BJ (cell line): ENCODE measurements at places on chromosomes 11 and 22. TPM values are rescaled to one million over a fixed set of nuclear protein-coding genes. Genes with fewer than 3 reads are reported as not detected.

DNA sequence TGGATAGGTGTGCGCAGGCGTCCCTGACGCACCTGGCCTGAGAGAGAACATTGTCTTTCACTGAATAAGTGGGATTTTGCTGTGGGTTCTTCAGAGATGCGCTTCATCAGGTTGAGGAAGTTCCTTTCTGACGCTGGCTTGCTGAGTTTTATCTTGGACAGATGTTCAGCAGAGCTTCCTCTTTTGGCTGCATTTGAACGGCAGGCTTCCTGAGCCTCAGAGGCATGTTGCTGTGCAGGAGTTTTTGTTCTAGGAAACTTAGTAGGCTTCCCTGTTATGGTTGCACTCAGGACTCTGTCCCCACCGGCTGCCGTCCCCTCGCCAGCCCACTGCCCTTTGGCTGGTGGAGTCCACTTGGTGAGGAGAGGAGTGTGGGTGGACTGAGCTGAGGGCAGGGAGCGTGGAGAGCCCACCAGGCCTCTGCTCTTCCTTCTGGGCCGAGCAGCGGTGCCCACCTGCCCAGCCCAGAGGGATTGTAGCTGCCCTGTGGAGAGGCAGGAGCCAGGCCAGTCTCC is 17.2 kb downstream of the FRMD8 start:
- DNase-seq: no peak

DNA sequence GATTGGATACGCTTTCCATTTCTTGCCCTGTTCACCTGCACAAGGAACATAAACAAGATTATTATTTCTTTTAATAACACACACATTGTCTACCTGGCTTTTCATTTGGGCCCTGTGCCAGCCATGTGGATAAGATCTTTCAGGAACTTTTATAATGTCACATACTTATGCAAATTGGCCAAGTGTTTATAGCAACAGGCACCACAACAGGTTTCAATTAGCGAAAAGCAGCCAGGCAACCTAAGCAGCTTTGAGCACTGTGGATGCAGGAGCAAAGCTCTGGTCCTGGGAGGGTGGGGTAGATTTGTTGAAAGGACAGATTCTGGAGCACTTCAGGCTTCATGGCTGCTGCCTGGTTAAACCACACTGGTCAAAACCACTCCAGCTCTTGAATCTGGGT is 217.4 kb downstream of the BARX2 start:
- no peak for DNase-seq

The GRM5 gene
- not detected in 2 replicates for polyA plus RNA-seq

DNA sequence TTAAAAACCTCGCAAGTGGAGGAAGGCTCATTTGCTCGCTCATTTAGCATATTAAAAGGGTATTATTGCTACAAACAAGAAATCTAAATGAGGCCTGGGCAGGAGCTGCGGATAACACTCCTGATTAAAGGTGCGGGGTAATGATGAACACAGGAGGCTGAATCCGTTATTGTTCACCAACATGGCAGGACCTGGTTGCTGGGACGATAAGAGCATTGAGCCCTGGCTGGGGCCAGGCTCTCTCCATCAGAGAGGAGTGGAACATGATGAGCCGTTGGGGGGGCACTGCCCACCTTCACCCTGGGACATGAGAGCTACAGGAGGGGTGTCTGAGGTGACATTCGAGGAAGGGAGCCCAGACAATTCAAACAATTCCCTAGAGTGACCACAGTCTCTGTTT is 211.7 kb downstream of the NXPE2 start:
- DNase-seq: no peak
